Activated T-cell treated with anti-CD3 and anti-CD28 coated beads, Interleukin-2, amount 50 U/mL, for 72 hours (primary cell): ENCODE measurements at places on chromosomes 1 and 21. TPM values are rescaled to one million over a fixed set of nuclear protein-coding genes. Genes with fewer than 3 reads are reported as not detected.

The PPP2R5A gene
- total RNA-seq, result 52.0 TPM

The ALX3 gene
- not detected for total RNA-seq

The CELA3A gene
- total RNA-seq, result not detected

The CRNN gene
- total RNA-seq, result not detected

The OVAAL gene
- not detected for total RNA-seq

The USP33 gene
- 47.1 TPM for total RNA-seq

The ASTN1 gene
- total RNA-seq, result not detected

The SPRR1A gene
- not detected for total RNA-seq

The S100A10 gene
- total RNA-seq, result 138 TPM

The CRABP2 gene
- 2.5 TPM for total RNA-seq

The PPP1R8 gene
- total RNA-seq, result 59.0 TPM

The CYYR1 gene
- total RNA-seq, result not detected

The SMPDL3B gene
- total RNA-seq, result 1.5 TPM

The PDPN gene
- total RNA-seq, result not detected

The TEX50 gene
- not detected for total RNA-seq

The S100A12 gene
- not detected for total RNA-seq
